ENCODE measurements at places on chromosomes 1 and 21.

- no peak for DNase-seq
Measured at GRCh38 chr21:28703861-28704260, 288.8 kb downstream of the LTN1 start.

GRCh38 chr1:222618001-222618879, at the start of gene MIA3:
TSS of gene MIA3 (plus strand) at chr1:222618097. CDS start at chr1:222618111, 14 bp downstream.
- DNase-seq: peak; percentile 85

DNA sequence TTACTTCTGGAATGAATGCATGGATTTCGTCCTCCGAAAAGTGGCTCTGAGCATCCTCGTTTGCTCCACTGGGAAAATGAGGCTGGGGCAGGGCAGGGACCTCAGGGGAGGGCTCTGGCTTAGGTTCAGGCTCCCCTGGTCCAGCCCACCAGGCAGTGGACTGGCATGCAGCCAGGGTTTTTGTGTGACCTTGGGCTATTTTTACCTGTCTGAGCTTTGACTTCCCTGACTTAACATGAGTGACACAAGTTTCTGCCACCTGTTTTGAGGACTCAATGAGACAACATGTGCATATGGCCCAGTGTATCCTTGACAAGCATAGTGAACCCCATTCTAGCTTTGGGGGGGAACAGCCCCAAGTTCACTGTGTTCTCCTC, 32.6 kb upstream of the EDN2 start:
- DNase-seq: no peak

DNA sequence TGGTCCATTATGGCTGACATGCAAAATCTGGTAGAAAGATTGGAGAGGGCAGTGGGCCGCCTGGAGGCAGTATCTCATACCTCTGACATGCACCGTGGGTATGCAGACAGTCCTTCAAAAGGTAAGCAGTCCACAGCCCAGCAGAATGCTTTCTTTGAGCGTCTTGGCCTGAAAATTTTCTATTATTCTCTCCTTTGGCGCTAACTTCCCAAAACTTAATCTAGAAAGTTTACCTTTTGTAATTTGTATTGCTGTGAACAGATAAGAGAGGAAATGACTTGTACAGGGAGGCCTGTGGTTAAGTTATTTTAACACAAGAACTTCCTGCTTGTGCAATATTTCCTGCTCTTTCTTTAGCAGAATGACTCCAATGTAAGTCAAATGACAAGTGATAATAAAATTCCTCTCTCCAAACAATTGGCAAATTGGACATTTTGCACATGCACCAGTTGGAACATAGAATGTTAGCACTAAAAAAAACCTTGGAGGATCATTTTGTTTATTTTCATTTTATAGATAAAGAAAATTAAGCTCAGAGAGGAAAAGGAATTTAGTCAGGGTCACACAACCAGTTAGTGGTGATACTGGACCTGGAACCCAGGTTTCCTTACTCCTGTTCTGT, 18.9 kb downstream of the CAP1 start:
- no peak for DNase-seq

DNA sequence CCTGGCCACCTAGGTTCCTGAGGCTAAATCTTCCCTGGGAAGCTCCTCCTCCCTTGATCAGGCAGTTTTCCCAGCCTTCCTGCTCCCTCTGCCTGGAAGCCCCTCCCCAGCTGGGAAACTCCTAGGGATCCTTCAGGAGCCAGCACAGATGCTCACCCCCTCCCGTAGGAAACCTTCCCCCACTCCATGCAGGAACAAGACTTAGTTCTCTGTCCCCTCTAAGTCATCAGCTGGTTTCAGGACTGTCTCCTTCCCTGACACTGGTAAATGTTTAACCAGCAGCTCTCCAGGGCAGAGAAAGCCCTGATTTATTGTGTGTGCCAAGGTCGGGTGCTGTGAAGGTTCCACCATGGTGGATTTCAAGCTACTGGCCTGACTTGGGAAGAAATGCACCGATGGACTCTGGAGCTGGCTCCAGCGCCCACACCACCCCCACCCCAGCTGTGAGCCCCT, 25.0 kb downstream of the TTC39A start:
- DNase-seq: no peak

- no peak for DNase-seq
Measured at GRCh38 chr1:19668888-19669287, 4.2 kb downstream of the HTR6 start.

DNA sequence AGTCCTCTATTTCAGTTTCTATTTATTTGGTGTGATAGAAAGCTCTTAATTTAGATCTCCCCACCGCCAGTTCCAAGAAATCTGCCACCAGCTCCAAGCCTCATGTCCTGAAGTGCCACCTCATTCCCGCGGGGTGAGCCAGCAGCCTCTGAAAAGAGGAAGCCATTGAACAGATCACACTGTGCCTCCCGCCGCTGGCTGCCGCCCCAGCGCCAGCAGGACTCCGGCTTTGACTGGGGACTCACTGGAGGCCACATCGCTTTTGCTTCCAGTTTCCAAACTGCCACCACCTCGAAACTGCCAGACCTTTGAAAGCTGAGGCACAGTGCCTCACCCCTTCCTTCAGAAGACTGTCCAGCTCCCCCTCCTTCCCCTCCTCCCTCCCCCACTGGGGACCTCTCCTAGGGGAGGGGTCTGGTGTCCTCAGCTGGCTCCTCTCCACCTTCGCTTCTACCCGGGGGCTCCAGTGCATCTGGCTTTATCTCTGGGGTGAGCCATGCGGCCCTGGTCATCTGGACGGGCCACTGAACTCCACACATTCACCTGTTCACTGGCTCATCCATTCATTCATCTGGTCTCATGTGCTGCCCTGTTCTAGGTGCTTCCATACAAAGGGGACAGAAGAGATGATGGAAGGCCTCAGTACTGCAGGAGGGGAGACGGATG, 58.9 kb downstream of the VPS26C start:
- DNase-seq: peak; percentile 75

DNA sequence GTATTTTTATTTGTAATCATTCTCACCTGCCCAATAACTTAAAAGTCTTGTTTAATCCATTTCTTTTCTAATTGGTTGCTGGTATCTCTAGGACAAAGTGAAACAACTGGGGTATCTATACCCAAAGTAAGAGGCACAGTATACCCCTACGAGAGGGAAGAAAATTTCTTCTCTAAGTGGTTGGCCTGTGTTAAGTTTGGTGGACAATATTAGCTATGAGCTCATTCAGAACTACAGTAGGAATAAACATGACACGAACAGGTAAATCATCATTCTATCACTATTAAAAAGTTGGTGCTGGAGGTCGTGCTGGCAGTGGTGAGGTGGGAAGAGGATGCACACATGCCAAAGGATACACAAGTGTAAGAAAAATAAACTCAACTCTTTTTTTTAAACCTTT, 99.6 kb downstream of the ZNF644 start:
- DNase-seq: no peak

DNA sequence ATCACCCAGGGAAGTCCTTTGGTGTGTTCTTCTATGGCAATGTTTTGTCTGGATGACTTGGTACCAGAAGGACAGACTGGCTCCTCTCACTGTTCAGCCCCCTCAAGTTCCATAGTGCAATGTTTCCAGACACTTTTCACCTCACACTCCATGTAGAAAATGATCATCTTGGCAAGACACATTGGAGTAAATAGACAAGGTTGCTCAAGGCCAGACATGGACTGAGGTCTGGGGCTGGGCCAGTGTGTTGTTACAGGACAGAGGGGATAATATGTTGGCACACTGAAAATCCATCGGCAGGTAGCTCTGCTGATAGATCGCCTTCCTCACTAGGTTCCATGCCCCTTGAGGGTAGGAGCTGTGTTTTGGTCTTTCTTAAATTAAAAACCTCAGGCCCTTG, 51.5 kb downstream of the C1orf21 start:
- no peak for DNase-seq

GRCh38 chr1:183198463-183198862, 12.4 kb downstream of the LAMC2 start:
- DNase-seq: no peak

DNA sequence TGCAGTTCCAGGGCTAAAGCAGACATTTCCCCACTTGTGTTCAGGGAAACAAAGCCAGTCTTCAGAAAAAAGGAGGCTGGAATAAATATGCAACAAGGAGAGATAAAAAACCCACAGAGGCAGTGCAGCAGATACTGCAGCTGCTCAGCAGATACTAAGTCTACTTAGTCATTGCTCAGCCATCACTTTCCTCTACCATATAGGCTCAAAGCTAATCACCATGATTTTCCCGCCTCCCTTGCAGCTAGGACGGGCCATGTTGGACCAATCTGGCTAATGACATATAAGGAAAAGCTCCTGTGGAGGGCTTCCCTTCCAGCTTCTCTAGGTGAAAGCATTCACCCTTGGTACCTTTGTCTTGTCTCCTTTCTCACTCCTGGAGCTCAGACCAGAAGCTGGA, 10.0 kb upstream of the EFHD2 start:
- DNase-seq: no peak

DNA sequence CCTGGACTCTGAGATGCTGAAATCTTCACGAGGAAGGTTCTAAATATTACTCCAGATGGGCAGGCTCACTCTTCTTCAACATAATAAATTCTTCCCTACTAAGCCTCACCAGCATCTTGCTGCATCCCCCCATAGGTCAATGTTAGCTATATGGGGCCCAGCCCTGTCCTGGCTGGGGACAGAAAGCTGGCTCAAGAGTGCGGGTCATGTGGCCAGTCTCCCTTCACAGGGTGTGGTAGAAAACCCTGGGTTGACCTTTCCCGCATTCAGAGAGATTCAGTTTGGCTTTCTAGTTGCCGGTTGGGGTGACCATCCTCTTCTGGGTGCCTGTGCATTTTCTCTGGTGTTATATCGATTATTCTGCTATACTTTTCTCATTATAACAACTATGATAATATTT, 19.8 kb upstream of the KPRP start:
- no peak for DNase-seq
